GM12878 (cell line): ENCODE measurements at places on chromosomes 11 and 22.

DNA sequence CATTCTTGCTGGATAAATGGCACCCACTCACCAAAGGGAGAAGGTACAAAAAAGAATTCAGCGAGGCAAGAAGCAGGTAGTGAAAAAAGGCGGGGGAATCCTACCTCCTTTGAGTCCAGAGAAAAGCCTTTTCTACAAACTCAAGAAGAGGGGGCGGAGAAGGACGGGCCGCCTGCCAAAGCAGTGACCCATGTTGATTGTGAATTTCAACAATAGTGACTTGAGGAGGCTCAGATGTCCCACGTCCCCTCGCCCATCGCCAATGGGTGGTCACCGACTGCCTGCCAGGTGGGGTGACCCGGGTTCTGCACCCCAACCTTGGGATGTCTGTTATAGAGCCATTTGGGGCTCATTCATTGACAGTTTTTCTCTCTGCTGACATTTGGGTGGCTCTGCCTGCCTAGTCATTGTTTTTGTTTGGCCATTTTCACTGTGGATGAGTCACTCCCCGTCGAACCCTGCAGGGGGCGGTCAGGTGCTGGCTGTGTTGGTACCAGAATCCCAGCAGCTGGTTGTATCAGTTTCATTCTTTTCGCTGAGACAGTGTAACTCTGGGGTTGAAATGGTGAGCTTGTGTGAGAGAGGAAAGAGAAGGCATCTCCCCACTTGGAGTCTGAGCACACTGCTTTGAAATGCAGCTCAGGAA, 163.4 kb upstream of the NCAM1 start:
- no peak for DNase-seq
- H3K4me1 ChIP-seq = 0 out of 2 replicates have a peak, but pooled peaks cover 3% of the 10 kb centered on the region
- H3K27ac ChIP-seq = no peak overlapping the region
- H3K27me3 ChIP-seq = no peaks in the 10 kb centered on the region; the same call in 1 of the 2 replicates
- H3K36me3 ChIP-seq = no peaks in the 10 kb centered on the region
- H3K4me3 ChIP-seq = no peak overlapping the region

- H3K27me3 ChIP-seq = peaks cover 5% of the 10 kb centered on the region
- DNase-seq = no peak
- no peak overlapping the region for H3K4me3 ChIP-seq
- no peak overlapping the region for H3K27ac ChIP-seq
- H3K36me3 ChIP-seq = no peaks in the 10 kb centered on the region
Measured at GRCh38 chr11:12263141-12263693, 114.2 kb upstream of the PARVA start.

DNA sequence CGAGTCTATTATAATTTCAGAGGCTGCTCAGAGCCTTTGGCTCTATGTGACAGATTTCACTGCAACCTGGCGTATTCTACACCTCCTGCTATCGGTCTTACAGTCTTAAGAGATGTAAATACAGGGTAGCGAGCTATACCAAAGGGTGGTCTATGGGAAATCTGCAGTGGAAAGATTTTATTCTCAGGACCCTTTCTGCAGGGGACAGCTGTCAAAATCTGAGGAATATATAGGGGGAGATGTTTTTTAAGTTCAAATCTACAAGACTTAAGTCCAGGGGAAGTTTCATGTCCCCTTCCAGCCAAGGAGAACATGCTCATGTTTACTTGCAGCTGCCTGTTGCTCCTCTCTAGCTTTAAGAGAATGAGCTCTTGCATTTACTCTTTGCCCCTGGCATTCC, 62.7 kb downstream of the MICAL2 start:
- H3K27ac ChIP-seq = no peak overlapping the region
- DNase-seq = no peak
- no peaks in the 10 kb centered on the region for H3K36me3 ChIP-seq
- H3K4me1 ChIP-seq = peaks cover 15% of the 10 kb centered on the region
- no peaks in the 10 kb centered on the region for H3K27me3 ChIP-seq
- H3K4me3 ChIP-seq = no peak overlapping the region

GRCh38 chr22:28014211-28015045, 95.4 kb upstream of the PITPNB start:
- no peak overlapping the region for H3K4me3 ChIP-seq
- H3K4me1 ChIP-seq = no peaks in the 10 kb centered on the region
- no peaks in the 10 kb centered on the region for H3K27me3 ChIP-seq
- DNase-seq = no peak
- H3K36me3 ChIP-seq = no peaks in the 10 kb centered on the region
- no peak overlapping the region for H3K27ac ChIP-seq

DNA sequence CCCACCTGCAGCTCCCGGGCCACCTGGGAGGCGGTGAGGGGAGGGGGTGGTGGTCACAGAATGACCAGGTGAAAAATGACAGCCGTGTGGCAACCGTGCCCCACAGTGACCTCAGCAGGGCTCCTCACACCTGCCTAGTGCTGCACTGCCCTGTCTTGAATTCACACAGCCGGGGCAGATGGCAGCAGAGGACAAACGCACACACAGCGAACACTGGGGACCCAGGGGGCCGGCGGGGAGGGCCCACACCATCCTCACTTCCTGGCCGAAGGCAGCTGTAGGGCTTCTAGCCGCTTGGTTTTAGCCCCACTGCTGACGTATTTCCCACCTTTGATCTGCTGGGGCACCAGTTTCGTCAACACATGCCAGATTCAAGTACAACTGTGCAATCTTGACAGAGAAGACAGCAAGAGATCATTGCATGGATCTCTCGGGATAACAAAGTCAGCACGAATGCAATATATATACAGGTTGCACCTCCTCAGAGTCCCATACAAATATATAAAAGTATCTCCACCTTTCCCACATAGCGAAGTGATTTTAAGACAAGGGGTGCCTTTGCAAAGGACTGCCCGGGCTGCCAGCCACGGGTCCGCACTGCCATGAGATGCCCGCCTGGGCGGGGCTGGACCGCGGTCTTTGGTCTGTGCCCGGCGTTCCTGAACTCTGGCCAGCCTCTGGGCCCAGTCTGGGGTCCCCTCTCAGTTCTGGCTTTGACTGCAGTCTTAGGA, 26.9 kb downstream of the TRMU start:
- no peaks in the 10 kb centered on the region for H3K4me1 ChIP-seq
- H3K27me3 ChIP-seq = no peaks in the 10 kb centered on the region
- no peak overlapping the region for H3K4me3 ChIP-seq
- peaks cover 2% of the 10 kb centered on the region for H3K36me3 ChIP-seq
- no peak for DNase-seq

- H3K27ac ChIP-seq = no peak overlapping the region
- H3K36me3 ChIP-seq = no peaks in the 10 kb centered on the region
- no peak for DNase-seq
- H3K27me3 ChIP-seq = no peaks in the 10 kb centered on the region
Measured at GRCh38 chr22:22463855-22464540, 44.5 kb downstream of the ZNF280B start.

GRCh38 chr11:20342347-20343141, 21.0 kb upstream of the HTATIP2 start:
- H3K4me3 ChIP-seq = no peak overlapping the region
- no peaks in the 10 kb centered on the region for H3K36me3 ChIP-seq
- no peak for DNase-seq
- no peaks in the 10 kb centered on the region for H3K4me1 ChIP-seq

DNA sequence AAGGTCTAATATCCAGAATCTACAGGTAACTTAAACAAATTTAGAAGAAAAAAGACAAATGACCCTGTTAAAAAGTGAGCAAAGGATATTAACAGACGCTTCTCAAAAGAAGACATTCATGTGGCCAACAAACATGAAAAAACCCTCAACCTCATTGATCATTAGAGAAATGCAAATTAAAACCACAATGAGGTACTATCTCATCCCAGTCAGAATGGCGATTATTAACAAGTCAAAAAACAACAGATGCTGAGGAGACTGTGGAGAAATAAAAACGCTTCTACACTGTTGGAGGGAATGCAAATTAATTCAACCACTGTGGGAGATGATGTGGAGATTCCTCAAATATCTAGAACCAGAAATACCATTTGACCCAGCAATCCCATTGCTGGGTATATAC, 67.2 kb downstream of the SLC17A6 start:
- H3K4me3 ChIP-seq = no peak overlapping the region
- no peak overlapping the region for H3K27ac ChIP-seq
- H3K36me3 ChIP-seq = no peaks in the 10 kb centered on the region
- DNase-seq = no peak

- no peaks in the 10 kb centered on the region; the same call in 1 of the 2 replicates for H3K27me3 ChIP-seq
- DNase-seq = no peak
- no peaks in the 10 kb centered on the region for H3K4me1 ChIP-seq
- no peaks in the 10 kb centered on the region; the same call in 1 of the 2 replicates for H3K36me3 ChIP-seq
Measured at GRCh38 chr11:75439026-75439425, 6.0 kb upstream of the KLHL35 start.

DNA sequence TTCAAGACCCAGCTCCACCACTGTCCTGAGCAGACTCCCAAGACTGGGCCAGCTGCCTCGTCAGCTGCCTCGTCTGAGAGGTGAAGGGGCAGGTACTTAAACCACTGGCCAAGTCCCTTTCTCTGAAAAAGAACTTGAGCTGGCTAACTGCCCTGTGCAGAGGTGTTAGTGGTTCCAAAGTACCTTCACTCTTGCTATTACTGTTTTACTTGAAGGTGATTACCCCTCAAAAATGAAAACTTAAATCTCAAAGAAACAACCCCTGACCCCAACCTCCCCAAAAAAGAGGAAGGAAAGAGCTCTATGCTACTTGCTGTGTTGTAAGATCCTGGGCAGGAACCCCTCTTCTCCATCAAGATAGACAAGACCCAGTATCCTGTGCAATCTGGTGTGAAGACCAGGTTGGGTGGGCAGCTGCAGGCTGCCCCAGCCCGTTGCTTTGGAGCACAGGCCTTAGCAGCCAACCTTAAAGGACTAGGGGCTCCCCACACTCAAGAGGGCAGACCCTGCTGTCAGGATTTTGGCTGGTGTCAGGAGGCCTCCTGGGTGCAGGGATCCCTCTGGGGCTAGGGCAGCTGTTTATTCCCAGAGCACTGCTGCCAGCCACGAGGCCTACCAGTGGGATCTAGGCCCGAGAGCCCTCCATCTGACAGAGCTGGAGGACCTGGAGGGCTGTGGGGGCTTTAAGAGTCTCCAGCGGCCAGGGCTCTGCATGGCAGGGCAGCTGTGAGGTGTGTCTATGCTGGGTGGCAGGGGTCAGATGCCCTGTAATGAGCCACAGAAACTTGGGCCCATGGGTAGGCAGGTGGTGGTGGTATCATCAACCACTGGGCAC, 13.0 kb downstream of the GUCD1 start:
- DNase-seq = no peak
- peaks cover 41% of the 10 kb centered on the region for H3K36me3 ChIP-seq
- H3K4me1 ChIP-seq = no peaks in the 10 kb centered on the region
- H3K4me3 ChIP-seq = no peak overlapping the region

DNA sequence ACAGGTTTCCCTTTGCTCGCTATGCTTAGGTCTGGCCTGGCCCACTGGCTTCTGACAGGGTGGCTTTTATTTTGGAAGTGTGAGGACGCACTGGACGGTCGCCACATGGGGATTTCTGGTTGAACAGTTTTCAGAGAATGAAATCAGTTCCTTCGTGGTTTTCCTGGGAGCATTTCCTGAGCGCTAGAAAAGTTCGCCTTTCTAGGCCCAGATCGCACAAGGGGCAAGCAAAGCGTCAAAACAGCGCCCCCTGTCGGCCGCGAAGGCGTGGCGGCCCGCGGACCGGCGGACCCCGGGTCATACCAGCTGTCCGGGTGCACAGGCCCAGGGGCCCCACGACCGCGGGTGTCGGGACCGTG, 12.7 kb upstream of the CYP2R1 start:
- H3K27me3 ChIP-seq = no peaks in the 10 kb centered on the region
- no peaks in the 10 kb centered on the region for H3K36me3 ChIP-seq
- H3K4me1 ChIP-seq = peaks cover 10% of the 10 kb centered on the region
- no peak for DNase-seq

DNA sequence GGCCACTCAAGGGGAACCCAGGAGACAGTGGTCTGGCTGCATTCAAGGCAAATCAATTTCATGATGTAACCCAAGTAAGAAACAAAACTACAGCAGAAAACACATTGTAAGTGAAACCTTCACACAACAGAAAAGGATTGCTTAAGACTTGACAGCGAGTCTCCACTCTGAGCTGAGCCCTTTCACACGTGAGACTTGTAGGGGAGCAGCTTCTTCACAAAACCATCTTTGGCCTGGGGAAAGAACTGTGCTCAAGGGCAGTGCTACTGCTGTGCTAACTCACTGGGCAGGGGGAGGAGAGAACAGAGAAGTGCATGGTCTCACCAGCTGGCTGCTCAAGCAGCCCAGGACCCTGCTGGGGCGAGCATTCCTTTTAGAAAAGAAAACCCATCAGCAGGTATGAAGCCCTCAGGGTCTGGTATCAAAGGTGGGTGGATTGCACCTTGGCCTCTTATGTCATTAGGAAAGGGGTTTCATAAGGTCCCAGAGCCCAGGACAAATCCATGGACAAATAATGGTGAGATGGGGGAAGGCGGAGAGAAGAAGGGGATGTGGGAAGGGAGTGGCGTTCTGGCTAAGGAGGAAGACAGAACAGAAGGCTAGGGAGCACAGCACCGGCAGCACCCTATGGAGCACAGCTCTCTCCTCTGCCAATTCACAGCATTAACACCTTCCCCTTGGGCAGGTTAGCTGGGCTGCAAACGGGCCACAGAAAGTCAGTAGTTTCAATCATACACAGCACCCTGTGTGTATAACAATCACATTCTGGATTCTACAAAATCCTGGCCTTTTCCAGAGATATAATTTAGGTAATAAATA, 20.6 kb upstream of the RAPSN start:
- no peaks in the 10 kb centered on the region for H3K4me1 ChIP-seq
- H3K36me3 ChIP-seq = peaks cover 49% of the 10 kb centered on the region
- DNase-seq = no peak
- H3K27me3 ChIP-seq = no peaks in the 10 kb centered on the region
- no peak overlapping the region for H3K27ac ChIP-seq

- no peak overlapping the region for H3K27ac ChIP-seq
- H3K27me3 ChIP-seq = no peaks in the 10 kb centered on the region; the same call in 1 of the 2 replicates
- no peaks in the 10 kb centered on the region for H3K36me3 ChIP-seq
- no peak for DNase-seq
- H3K4me3 ChIP-seq = no peak overlapping the region
Measured at GRCh38 chr11:2217211-2218030, 45.8 kb upstream of the TH start.

- DNase-seq = no peak
- no peaks in the 10 kb centered on the region for H3K36me3 ChIP-seq
- no peak overlapping the region for H3K4me3 ChIP-seq
- no peak overlapping the region for H3K27ac ChIP-seq
Measured at GRCh38 chr11:74257959-74258553, 53.4 kb downstream of the P4HA3 start.

DNA sequence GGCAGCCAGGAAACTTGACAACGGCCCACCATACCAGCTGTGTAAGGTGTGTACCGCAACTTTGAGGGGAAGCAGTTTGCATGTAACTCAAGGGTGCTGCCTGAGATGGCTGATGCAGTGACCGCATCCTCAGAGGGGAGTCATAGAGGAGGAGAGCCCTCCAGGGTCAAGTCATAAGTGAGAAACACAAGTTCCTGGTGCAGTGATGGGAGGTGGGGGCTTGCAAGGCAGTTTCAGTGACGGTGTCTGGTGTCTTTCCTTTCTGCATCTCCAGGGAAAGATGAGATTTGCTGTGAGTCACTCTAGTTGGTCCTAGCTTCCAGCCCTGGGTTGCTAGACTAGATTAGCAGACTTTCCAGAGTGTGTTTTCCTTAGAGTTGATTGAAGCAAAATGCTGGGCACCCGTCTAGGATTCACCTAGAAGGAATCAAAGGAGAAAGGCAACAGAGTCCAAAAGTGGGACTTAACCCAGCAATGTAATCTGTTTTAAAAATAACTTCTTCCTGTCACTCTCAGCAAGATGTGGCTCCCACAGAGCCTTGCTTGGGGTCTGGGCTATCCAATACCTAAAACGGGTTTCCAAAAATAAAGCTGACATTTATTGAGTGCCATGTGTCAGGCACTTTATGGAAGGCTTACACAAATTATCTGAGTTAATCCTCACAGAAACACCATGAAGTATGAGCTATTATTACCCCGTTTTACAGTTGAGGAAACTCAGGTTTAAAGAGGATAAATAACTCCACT, 265.4 kb upstream of the PLET1 start:
- no peaks in the 10 kb centered on the region for H3K36me3 ChIP-seq
- peaks cover 6% of the 10 kb centered on the region; the same call in 1 of the 2 replicates for H3K4me1 ChIP-seq
- no peak overlapping the region for H3K27ac ChIP-seq
- H3K27me3 ChIP-seq = no peaks in the 10 kb centered on the region; the same call in 1 of the 2 replicates
- no peak overlapping the region for H3K4me3 ChIP-seq
- no peak for DNase-seq
